Omental fat pad (tissue), 4 donors: ENCODE measurements at places on chromosomes 16 and 17. TPM values are rescaled to one million over a fixed set of nuclear protein-coding genes. Genes with fewer than 3 reads are reported as not detected.

GRCh38 chr16:25198021-25198420, 18.7 kb upstream of the AQP8 start:
- DNase-seq = no peak

GRCh38 chr17:31535581-31535981, 144.1 kb downstream of the RAB11FIP4 start:
- no peak for DNase-seq

- no peak for DNase-seq
These were observed 21.8 kb downstream of the KLHL36 start for GRCh38 chr16:84670063-84670462.

GRCh38 chr16:74052016-74052415, 244.6 kb upstream of the PSMD7 start:
- no peak for DNase-seq

GRCh38 chr16:63289834-63290460, 1253.7 kb upstream of the CDH8 start:
- DNase-seq = no peak

- no peak for DNase-seq
These were observed 14.5 kb downstream of the SLC7A6OS start for GRCh38 chr16:68296291-68296690.

GRCh38 chr16:23930791-23931190, 95.0 kb downstream of the PRKCB start:
- no peak for DNase-seq

- no peak for DNase-seq
These were observed 5.2 kb downstream of the GPT2 start for GRCh38 chr16:46889245-46889941.

DNA sequence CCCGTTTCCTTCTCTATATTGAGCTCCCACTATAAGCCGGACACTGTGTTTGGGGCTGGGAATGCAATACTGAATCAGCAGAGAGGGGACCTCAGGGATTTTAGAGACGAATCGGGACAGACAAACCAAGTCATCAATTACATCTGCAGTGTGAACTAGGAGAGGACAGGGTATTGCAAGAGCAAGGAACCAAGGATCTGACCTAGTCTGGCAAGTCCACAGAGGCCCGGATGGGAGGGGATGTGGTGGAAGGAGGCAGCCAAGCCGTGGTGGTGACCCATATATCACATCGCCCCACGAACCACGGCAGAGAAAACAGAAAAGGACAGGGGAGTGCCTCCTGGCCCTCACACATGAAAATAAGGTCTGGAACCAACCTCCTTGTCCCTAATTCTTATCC, 28.1 kb upstream of the NXPH3 start:
- no peak for DNase-seq

GRCh38 chr17:42153919-42154742, 658 bp downstream of the RAB5C start:
- no peak for DNase-seq

DNA sequence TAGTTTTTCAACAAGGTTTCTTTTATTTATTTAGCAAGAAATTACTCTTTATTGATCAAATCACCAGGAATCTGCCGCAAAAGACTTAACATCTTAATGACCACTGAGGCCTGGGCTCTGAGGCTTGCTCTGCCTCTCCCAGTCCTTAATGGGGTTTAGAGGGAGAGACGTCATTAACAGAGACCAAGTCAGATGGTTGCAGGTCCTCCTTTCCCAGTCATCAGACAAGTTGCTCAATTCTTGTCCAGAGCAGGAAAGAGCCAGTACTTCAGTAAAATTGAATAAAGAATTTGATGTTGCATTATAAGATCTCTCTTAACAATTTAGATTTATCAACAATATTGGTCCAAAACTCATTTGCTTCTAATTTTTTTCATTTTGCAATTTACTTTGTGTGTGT, 2.0 kb downstream of the SEPHS2 start:
- no peak for DNase-seq

DNA sequence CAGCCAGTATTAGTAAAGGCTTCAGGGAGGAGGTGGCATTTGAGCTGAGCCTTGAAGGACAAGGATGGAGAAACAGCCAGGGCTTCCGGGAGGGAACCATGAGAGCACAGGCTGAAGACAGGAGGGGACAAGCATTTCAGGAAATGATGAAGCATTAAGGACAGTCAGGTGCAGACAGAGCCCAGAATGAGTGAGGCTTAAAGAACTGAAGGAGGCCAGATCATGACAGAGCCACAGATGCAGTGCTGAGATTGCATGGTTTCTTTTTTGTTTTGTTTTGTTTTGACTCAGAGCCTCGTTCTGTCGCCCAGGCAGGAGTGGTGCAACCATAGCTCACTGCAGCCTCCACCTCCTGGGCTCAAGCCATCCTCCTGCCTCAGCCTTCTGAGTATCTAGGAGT, 211.5 kb downstream of the SOX9 start:
- no peak for DNase-seq

GRCh38 chr16:25487888-25488287, 203.9 kb upstream of the HS3ST4 start:
- DNase-seq = no peak

DNA sequence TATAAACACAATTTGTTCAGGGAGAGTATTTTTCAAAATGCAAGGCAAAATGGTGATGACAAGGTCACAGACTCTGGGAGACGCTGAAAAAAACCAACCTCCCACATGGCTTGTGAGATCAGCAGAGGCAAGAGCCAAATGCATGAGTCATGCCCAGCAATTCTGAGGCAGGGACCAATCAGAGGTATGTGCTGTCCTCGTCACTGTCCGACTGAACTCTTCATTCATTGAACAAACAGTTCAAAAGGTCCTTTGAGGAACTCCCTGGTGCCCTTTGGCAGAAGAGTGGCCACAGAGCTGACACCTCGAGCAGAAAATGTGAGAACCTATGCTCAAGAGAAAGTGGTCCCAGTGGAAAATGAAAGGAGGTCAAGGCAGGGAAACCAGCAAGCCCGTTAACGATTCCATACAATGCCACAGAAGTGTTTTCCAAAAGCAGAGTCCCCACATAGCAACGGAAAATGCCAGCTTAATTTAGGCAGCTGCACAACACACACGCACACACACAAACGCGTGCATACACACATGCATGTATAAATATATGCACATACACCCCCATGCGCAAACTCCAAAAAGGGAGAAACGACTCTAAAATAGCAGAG, 50.9 kb downstream of the CDH11 start:
- no peak for DNase-seq

GRCh38 chr17:76370261-76370993, 14.0 kb upstream of the SPHK1 start:
- DNase-seq = no peak

- no peak for DNase-seq
These were observed 131.4 kb downstream of the HS3ST2 start for GRCh38 chr16:22945361-22945760.

DNA sequence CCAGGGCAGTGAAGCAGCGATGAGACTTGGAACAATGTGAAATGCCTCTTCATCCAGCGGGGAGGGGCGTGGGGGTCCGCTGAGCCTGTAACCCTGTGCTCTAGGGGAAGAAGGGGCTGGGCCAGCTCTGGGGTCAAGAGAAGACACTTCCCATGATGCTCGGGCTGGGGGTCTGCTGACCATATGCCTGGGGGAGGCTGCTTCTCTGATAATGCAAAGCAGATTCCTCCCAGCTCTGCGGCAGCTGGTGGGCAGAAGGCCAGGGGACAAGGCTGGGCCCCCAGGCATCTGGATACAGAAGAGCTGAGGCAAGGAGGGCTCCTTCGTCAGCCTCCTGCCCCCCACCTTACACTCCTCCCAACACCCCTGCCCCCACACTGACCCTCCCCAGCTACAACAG, 24.7 kb downstream of the NGFR start:
- no peak for DNase-seq

DNA sequence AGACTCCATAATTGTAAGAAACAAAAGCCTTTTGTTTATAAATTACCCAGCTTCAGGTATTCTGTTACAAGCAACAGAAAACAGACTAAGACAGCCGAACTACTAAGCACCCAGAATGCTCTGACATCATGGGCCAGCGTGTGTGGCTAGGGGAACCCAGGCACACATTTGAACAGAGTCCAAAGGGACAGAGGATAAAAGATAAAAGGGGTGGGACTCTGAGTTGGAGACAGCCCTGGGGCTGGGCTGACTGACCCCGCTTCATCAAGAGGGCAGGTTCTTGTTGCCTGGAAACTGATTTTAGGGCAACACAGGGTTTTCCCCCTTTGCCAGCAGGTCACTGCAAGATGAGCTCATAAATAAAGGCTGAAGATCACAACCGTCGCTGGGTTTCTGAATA, 30.5 kb upstream of the ZNF287 start:
- DNase-seq = no peak

DNA sequence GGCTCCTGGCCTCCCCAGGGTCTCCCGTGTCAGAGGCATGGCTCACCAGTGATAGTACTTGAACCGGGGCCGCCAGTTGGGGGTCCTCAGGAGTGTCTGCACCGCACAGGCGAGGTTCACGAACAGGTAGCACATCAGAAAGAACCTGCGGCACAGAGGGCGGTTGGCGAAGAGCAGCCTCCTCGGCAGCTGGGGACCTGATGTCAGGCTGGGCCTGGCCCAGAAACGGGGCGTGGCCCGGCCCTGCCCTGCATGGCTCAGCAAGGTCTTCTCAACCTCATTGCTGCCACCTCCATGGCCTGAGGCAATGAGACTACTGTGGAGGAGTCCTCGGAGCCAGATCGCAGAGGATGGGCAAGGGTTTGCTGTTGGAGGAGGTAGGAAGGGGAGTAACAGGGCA, 4.1 kb upstream of the LCAT start:
- no peak for DNase-seq

Gene TLCD3B
- not detected for total RNA-seq

Gene USP31
- total RNA-seq = 14.5 TPM

Gene DNAH9
- total RNA-seq = 6.0 TPM

Gene KCNAB3
- total RNA-seq = 2.9 TPM

Gene IGSF6
- total RNA-seq = 18.6 TPM

Gene TP53TG3
- not detected for total RNA-seq

Gene REXO5
- 1.7 TPM for total RNA-seq
